ENCODE measurements at places on chromosomes 11 and 22.

DNA sequence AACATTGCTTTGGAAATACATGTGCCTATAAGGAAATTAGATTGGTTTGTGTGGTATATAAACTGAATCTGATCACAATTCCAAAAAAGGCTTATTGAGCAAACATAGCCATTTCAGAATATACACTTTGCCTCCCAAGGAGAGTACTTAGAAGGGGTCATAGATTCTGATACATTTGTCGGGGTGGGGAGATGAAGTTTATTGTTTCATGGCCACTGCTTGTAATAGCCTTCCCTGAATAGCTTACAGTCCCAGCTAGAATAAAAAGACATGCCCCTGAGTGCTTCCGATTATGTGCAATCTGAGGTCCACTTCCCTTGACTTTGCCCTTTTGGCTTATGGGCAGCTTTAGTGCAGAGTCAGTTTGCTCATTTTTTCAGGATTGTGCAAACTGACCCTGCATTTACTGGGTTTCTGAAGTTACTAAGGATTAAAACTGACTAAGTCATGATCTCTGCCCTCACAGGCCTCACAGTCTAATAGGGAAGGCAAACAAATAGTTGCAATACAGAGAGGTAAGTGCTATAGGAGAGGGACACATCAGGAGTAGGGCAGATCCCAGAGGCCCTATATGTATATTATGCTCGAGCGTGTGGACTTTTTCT, 184.2 kb downstream of the BLID start:
- DNase-seq, result no peak

DNA sequence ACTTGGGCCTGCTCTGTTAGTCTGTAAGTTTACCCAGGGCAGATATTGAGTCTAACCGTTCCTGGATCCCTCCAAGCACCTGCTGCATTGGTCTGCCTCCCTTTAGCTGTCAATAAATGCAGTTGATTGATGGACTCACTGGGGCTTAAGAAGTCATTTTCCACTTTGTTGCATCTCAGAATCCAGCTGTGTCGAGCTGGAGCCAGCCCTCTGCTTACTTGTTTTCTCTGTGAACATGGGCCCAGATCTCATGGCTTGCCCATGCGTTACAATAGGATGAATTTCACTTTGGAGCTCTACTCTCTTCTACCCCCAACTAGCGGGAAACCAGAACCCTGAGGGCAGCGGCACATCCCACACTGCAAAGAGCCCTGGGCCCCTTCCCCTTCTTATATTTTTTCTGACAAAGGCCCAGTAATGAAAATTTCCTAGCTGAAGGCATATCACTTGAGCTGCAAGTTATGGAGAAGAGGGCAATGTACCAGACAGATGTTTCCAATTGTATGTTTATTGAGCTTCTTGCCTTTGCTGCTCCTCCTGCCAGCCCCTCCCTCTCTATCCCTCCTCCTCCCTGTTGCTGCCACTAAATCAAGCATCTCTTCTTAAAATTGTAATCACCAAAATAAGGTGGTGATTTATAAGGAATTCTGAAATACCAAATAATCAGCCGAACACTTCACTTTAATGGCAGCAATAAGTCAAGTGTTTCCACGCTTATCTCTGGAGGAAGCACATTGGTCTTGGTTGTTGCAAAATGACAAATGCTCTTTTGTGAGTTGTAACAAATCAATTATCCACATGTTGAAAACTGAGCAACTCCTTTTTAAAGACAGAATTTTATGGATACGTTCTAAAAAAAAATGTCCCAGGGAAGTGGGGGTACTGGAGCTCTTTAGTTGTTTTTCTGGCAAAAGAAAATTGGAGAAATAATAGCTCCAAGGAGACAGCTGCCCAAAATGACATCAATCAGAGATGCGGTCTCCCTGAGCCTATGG, 212.3 kb upstream of the ZBED5 start:
- DNase-seq, result peak; percentile 3

- DNase-seq, result no peak
These were observed 36.0 kb downstream of the SLN start for GRCh38 chr11:107675902-107676301.

- DNase-seq, result peak; percentile 59
These were observed 15.4 kb downstream of the DSCAML1 start for GRCh38 chr11:117781627-117782026.

GRCh38 chr11:117834068-117834810, 9.7 kb upstream of the FXYD2 start:
- no peak for DNase-seq

DNA sequence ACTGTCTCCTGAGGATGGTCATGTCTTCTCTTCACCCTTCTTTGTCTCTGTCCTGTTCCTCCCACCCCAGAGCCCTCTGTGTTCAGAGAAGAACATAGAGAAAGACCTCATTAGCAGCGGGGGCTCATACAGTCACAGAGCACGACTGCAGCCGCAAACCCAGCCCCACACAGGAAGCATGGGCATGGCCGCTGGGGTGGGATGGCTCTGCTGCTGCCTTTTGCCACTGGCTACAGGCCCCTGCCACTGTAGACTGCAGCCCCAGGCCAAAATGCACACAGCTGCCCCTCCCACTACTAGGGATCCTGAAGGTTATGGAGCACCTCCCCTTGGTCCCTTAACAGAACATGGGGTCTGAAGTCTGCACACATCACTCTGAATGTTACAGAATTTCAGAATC, 34.9 kb upstream of the KLHL35 start:
- no peak for DNase-seq

DNA sequence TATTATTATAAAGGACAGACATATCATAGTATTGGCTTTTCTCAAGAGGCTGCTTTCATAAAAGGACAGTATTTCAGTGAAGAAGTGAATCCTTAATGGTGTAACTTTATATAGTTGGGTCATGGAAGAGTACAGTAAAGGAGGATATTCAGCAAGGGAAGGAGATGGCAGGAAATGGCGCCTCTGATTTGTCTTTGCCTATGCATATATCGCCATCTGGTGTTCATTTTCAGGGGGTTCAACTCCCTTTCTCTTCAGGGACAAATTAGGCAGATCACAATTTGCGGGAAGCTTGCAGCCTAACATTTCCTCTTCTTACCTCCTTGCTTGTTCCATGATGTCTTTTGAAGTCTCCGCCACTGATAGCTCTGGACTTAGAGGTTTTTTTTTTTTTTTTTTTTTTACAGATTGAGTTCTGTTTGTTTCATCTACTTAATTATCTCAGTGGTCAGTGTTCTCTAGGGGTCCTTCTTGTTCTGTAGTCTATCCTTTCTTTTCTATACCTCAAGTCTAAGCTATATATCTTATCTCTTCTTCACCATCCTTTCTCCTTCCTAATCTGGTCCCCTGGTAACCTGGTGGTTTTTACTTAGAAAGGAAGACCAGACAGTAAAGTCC, 21.8 kb upstream of the RRM1 start:
- DNase-seq, result peak; percentile 89

GRCh38 chr22:48432781-48433518, 1394.7 kb downstream of the BRD1 start:
- DNase-seq, result peak; percentile 75

DNA sequence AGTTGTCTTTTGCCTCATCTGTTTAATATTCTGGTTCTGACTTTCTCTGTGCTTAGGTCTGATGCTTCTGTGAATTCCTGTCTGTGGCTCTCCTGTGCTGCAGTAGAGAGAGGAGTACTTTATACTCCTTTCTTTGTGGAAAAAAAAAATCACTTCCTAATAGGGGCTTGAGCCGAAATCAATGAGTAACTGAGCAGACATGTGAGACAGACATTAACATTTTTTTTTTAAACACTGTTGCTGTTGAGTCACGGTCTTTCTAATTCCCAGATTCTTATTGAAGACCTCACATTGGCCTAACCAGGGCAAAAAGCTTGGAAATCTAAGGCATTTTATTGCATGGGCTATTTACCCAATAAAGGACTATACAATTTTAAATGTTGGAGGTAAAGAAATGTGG, 86.1 kb downstream of the GRM5 start:
- no peak for DNase-seq

DNA sequence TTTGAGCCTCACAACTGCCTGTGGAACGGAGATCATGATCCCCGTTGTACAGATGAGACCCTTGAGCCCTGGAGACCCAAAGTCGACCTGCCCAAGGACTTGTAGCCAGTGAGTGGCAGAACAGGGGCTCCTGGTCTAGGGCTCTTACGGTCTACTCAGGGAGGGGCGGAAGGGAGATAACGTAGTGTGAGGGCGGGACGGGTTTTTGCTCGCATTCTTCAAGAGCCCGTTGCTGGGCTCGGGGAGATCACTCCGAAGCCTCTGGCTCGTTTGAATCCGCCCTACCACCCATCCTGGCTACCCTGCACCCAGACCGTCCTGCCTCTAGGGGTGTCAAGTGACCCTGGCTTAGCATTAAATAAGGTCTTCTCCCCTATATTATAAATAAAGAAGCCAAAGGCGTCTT, 639 bp downstream of the CRY2 start:
- DNase-seq, result peak; percentile 58

GRCh38 chr11:23112987-23113886, 253.0 kb upstream of the CCDC179 start:
- peak; percentile 62 for DNase-seq
